EH (cell line): ENCODE measurements at places on chromosomes 2 and 18.

DNA sequence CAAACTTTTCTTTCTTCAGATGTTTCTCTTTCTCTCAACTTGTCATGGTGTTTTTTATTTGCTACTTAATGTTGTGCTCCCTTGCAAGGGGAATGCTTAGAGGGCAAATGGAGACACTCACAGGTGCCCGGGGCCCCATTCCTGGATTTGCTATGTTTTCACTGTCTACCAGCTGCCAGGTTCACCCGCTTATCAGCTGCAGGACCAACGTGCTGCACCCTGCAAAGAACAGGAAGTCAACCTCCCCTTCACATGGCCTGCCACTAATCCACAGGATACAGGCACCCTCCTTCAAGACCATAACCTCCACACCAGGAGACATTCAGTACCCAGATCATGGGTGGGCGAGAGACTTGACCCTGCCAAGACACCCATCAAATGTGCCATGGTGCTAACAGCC, 237.6 kb upstream of the STON1 start:
- DNase-seq: no peak

- DNase-seq: no peak
Observed at GRCh38 chr18:21454725-21455124, 145.8 kb downstream of the ESCO1 start.

GRCh38 chr2:233414273-233414654, 60.0 kb downstream of the DGKD start:
- DNase-seq: peak; percentile 41

DNA sequence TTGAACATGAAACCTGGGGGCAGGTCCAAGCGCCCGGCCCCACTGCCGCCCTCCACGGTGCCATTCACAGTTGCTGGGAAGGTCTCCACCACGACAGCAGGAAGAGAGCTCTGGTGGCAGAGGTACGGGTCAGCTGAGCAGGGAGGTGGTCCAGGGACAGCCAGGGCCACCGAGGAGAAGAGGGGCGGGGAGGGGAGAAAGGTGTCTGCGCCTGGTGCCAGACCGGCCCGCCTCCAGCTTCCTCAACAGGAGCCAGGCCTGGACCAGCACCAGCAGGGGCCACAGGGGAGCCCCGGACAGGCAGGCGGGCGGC, 56.2 kb downstream of the BIN1 start:
- DNase-seq: no peak

GRCh38 chr18:7908681-7909299, 341.7 kb downstream of the PTPRM start:
- peak; percentile 6 for DNase-seq

- no peak for DNase-seq
Observed at GRCh38 chr18:37547196-37547827, 18.3 kb downstream of the CELF4 start.
